ENCODE measurements at places on chromosomes 5 and 9.

DNA sequence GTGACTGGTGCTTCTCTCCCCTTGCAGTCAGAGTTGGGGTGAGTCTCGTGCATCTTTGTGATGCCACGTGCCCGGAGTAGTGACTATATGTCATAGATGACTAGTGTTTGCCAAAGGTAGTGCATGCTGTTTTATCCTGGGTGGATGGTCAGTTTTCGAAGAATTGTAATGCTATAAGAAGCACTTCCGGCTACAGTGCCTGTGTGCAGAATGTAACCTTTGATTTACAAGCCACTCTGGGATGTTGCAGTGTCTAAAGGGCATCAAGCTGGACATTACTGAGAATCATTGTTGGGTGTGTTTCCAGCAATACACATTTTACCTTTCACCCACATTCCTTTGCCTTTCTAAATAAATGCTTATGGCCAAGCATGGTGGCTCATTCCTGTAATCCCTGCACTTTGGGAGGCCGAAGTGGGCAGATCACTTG lies 16.7 kb downstream of the MVB12B start:
- no peak for DNase-seq

DNA sequence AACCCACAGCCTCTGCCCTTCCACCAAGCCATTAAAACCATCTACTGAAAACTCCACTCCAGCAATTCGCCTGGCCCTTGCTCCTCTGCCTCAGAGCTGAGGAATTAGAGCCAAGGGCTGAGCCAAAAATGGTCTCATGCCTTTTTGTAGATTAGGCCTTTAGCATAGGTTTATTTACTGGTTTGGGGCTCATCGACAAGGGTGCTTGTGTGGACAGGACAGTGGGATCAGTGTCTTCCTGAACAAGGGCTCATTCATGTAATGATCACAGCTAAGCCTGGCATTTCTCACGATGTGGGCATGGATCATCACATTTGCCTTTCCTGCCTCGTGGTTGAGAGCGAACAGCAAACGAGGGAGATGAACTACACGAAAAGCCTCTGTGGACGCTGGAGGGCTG lies 59.2 kb upstream of the PHF24 start:
- DNase-seq = no peak

DNA sequence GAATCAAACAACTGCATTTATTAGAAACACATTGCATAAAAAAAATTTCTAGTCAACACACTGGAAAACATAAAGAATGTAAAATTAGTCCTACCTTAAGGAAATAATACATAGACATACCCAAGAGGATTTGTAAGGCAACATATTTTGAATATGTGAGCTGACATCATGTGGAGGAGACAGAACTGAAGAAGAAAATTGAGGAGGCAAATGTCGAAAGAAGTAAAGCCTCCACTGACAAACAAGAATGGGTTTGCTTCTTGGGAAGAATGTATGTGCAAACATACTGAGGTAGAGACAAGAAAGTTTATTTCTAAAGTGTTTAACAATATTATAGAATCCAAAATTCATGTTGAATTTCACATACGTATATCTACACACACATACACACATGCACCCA lies 363.0 kb upstream of the PDE4D start:
- no peak for DNase-seq

GRCh38 chr9:74765481-74765971 lies 122.2 kb downstream of the TRPM6 start:
- no peak for DNase-seq

DNA sequence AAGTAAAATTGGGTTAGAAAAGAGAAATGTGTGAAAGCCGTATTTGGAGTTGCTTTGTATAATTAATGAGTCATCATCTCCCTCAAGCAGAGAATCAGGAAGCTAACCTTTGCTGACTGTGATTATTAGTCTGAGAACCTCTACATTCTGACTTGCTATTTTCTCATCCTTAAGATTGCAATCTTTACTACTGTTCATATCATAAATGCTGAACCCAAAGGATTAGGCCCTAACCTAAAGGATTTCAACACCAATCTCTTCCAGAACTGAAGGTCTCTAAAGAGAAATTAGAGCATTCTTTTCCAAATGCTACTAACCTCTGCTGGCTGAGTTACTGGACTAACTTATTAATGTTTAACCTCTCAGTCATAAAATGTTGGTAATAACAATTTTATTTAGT lies 538.1 kb upstream of the MEF2C start:
- no peak for DNase-seq

All from stimulated activated CD4-positive, alpha-beta T cell treated with anti-CD3 and anti-CD28 coated beads, Interleukin-1b, Interleukin-23, amount 100 ng/mL, for 1 hour (primary cell).